ENCODE measurements at places on chromosomes 3 and 15.
A peak's percentile ranks its signal among the peaks of the same experiment; 100 is the strongest.

DNA sequence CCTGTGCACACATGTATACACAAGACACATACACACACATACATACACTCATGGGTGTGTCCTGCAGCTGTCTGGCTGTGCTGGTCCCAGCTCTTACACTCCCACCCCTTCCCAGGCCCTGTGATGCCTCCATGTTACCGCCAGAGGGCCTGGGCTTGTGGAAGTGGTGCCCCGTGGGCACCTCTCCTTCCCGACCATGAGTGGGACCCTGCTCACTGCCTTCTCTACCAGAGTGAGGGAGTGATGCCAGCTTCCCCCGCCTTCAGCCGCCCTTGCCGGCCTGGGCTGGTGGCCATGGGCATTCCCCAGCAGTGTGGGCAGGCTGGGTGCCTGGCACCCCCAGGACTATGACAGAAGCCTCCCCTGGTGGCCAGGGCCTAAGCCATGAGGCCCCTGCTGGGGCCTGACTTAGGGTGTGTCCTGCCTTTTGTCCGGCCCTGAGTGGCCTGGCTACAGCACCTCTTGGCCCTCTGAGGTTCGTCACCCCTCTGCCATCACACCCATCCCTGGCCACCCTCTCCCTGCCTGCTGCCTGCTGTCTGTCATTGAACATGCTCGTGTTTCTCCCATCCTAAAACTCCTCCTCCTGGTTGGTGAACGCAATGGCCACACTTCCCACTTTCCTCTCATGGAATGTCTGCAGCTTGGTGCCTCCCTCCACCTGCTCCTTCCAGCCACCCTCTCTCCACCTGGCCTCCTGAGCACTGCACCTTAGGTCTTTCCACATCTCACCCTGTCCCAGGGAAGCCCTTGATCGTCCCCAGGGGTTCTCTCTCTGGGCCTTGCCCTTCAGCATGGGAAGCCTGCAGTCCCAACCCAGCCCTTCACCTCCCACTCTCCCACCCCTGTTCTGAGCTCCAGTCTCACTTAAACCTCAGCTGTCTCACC, 14.6 kb downstream of the HDAC11 start:
- peak; percentile 38 for DNase-seq

DNA sequence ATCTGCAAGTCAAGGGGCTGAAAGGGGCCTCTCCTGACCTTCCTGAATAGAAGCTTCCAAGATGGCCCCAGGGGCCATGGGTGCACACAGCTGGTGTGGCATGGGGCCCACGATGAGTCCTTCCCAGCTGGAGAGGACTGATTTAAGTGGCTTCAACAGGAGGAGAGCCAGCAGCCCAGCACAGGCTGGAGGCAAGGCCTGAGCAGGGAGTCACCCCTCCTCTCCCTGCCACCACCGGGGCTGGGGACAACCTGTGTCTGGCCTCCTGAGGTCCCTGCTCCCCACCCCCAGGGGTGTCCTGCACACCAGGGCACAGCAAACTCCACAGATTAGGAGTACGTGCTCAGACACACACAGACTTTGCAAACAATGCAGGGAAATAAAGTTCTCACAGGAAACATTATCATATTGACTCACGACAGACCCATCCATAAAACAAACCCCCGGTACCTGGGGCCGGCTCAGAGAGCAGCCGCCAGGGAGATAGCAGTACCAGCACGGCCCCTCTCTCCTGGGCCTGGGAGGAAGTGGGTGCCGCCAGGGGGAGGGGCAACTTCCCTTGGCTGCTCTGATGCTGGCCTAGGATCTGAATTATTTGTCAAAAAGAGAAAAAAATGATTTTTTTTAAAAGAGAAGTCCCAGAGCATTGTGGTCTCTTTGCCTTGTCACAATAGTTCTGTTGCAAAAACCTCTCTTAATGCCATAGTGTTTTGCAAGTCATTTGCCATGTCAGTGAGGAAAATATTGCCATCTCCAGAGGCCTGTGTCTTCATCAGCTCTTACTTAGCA, 21.9 kb upstream of the TSEN2 start:
- DNase-seq: no peak

GRCh38 chr3:108914774-108915641, 38.7 kb downstream of the GUCA1C start:
- DNase-seq: peak; percentile 71

DNA sequence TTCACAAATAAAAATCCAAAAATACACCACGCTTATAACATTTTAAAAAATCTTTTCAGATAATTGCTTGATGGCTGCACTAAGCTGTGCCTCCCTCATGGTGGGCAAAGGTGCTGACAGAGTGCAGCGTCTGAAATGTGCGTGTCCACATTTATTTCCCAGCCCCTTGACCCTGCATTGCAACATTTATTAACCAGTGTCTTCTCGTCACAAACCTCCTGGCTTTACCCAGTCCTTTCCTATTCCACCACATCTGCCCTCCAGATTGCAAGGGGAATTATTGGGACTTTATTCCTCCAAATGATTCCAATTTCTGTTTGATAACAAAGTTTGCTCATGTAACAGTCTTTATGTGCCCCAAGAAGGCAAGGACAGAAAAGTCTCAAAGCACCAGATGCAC, 5.5 kb downstream of the RASGRP1 start:
- DNase-seq: no peak

DNA sequence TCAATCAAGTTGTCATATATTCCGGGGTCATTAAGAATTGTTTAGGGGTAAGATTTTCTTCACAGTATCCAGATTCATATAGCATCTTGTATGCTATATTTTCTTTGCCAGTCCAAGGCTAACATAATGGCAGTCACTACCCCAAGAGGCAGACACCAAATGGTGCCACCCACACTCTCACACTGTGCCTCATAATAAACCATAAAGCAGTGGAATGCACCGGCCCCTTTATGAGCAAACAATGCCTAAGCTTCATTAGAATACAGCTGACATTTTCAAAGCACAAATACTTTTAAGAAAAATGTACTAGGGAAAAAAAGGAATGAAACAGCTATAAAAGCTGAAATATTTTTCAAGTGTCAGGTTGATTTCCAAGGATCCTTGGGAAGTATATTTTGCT, 121.6 kb downstream of the TFDP2 start:
- no peak for DNase-seq

- DNase-seq: no peak
Observed at GRCh38 chr15:48541341-48542278, 103.9 kb downstream of the FBN1 start.

DNA sequence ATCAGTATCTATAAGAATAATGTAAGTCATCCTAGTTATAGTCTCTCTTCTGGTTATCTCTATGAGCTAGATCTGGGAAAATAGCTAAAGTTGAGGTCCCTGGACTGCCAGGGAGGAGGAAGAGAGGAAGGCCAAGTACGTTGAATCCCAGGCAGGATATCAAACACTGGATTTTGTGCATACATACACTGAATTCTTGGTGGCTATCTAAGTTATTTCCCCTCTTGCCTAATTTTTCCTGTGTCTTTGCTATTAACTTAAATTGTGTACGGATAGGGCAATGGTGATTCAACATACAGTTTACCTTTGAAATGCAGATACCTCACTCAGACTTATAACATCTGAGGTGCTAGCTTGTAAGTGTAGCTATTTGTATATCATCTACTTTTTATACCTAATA, 27.2 kb downstream of the FBXO22 start:
- no peak for DNase-seq

DNA sequence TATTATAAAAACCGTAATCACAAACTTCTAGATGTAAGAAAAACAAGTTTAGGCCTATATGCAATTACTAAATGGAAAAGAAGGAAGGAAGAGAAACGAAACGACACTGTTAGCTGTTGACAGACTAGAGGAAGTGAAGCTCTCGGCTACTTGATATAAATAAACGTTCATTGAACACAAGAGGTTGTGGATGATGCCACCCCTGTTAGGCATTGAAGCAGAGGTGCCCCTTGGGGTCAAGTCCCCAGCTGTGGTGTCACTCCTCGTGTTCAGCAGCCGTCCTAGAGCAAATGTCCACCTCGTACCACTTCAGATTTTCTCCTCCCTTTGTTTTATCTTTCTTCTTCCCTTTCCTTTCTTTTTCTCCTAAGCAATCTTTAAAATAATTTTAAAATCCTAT, 146.5 kb upstream of the UBE2E1 start:
- no peak for DNase-seq

- no peak for DNase-seq
Observed at GRCh38 chr3:48493203-48493501, 10.8 kb downstream of the SHISA5 start.

DNA sequence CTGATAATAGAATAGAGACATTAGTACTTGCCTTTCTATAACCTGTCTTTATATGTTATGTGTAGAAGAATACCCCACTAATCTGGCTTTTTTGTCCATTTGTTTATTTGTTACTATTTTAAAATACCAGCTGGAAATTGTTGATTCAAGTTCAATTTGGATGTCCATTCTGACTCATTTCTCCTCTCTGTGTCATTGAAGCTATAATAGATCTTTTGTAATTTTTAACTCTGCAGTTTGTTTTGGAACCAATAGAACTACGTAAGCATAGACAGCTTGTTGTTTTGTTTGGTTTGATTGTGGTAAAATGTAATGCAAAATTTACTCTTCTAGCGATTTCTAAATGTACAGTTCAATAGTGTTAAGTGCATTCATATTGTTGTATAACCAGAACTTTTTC, 390.4 kb downstream of the ZIC1 start:
- DNase-seq: no peak

DNA sequence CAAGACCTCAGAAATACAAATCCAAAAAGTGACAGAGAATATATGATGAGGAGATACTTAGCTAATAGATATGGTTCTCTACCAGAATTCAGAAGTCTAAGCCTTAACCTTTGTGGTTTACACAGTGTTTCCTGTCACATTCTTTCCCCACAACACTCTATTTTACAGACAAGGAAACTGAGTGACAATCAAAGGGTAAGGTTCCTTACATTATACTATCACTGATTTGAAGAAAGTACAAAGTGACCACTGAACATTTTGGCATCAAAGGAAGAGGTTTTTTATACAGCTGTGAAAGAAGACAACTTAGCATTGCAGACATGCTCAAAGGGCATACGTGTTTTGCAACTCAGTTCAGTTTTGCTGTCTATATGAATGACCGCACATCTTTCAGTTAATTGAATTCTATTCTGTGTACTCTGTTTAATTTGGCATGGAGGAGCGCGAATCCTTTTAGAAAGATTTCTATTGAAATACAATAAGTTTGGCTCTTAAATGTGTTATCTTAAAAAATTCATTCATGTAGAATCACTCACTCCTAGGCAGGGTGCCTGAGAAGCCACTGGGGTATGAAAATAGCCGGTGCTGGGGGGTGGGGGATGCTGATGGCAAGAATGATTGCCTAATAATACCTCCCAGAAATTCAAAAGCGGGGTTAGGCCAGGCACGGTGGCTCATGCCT, 66.5 kb upstream of the SKOR1 start:
- DNase-seq: no peak

GRCh38 chr3:100159331-100160153, 45.2 kb upstream of the FILIP1L start:
- DNase-seq: peak; percentile 21

DNA sequence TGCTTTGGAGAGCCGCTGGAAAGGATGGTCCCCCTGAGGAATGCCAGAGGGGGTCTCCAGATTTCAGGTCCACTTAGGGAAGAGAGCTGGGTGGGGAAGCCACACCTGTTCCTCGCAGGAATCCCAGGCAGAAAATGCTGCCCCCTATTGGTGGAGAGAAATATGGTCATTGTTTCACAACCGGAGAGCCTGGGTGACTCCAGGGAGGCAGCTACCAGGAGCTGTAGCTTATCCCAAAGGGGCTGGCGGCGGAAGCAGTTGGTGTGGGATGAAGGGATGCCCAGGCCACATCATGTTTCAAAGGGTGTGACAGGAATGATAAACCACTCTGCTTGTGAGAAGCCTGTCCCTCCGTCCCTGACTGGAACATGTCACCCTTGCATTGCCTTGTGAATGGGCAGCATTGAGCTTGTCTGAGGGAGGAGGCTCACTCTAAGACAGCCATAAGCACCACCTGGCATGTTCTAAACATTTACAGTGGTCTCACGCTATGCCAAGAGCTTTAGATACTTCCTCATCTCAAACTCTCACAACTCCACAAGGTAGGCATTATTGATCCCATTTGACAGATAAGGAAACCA, 34.5 kb downstream of the POMGNT2 start:
- no peak for DNase-seq

- DNase-seq: no peak
Observed at GRCh38 chr3:10244009-10244408, 4.2 kb upstream of the TATDN2 start.

GRCh38 chr3:177468331-177468730, 271.0 kb upstream of the TBL1XR1 start:
- no peak for DNase-seq

- DNase-seq: peak; percentile 57
Observed at GRCh38 chr15:100902436-100903167, 16.6 kb upstream of the LRRK1 start.

- no peak for DNase-seq
Observed at GRCh38 chr3:25452192-25452591, 24.1 kb downstream of the RARB start.

DNA sequence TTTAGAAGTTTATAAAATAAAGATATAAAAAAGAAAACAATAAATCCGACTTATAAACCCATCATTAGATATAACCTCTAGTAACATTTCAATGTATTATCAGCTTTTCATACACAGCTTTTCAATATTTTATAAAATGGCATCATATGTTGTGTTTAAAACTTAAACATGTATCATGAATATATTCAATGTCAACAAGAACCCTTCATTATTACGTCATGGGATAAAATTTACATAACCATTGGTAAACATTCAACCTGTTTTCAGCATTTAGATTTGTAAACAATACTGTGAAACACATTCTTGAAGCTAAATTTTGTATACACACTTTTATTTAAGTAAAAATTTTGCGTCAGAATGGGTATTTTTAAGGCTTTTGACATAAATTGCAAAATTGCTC, 153.4 kb upstream of the SOX14 start:
- DNase-seq: no peak

GRCh38 chr3:115239717-115240116, 92.6 kb upstream of the ZBTB20 start:
- peak; percentile 68 for DNase-seq

- no peak for DNase-seq
Observed at GRCh38 chr15:70976851-70977250, 84.2 kb downstream of the LRRC49 start.

GRCh38 chr15:36914960-36915808, 185.2 kb downstream of the MEIS2 start:
- DNase-seq: no peak
